Aorta (tissue), 5 donors: ENCODE measurements at places on chromosomes 7 and 10.

- no peak for DNase-seq
Measured at GRCh38 chr10:24467136-24467535, 256.6 kb downstream of the ARHGAP21 start.

- DNase-seq, result no peak
Measured at GRCh38 chr10:101414034-101414433, 60.1 kb downstream of the BTRC start.

DNA sequence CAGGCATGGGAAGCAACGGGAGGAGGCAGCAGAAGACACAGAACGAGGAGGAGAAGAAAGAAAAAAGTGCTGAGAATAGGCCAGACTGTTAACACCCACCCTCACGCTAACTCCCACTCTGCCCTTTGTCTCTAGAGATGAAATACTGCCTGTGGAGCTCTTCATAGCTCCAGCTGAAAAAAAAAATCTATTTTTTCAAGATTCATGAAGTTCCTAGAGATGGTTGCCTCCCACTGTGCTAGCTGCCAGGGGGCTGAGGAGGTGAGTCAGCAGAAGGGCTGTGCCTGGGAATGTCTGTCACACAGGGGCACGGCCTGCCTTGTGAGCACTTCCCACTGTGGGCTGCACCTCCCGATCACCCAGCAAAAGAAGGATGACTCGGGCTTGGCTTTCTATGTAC, 144.5 kb downstream of the RNF216 start:
- peak; percentile 90 for DNase-seq

DNA sequence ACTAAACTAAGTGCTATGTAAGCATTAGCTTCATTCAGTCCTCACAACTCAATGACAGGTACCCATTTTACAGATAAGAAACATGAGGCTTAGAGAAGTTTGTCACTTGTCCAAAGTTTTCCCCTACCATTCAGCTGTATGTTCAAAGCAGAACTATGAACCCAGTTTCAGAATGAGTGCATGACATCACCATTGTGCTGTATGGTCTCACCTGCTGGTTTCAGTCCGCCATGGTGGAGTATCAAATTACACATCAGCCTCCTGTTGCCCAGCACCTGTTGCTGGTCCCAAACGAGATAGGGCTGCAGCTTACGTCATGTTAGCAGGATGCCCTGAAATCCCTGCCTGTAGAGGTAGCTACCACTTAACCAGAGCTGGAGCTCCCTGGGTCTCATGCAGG, 95.0 kb downstream of the DYNC1I1 start:
- DNase-seq, result no peak

- no peak for DNase-seq
Measured at GRCh38 chr10:24727786-24728185, 4.1 kb upstream of the ARHGAP21 start.

GRCh38 chr7:94957061-94957460, 49.7 kb downstream of the PPP1R9A start:
- DNase-seq, result no peak

DNA sequence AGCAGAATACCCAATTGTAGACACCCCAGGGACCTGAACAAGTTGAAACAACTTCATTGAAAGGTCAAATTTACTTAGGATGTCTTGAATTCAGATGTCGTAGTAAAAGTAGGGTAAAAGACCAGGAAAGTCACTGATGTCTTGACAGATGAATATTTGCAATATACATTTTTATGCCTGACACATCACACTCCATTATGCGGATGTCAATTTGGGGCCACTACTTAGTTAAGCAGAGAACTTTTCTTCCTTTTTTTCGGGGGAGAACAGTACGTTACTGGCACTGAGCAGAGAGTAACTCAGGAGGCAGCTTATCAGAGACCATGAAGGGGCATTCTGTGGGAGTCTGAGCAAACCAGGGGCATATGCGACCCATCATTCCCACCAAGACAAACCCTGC, 4.9 kb downstream of the ITGA8 start:
- no peak for DNase-seq
